ENCODE measurements at places on chromosomes 11 and 22.

DNA sequence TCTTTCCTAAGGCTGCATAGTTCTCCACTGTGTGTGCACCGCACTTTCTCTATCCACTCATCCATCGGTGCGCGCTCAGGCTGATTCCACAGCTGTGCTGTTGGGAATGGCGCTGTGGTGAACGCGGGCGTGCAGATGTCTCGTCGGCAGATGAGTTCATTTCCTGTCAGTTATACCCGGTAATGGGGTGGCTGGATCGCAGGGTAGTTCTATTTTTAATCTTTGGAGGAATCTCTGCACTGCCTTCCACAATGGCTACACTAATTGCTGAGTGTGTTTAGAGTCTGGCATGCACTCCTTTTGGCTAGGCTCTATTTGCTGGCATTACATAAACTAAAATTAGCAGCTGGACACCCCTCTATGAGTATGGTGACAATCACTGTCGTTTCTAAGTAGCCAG lies 27.9 kb upstream of the KRTAP5-7 start:
- no peak for DNase-seq

DNA sequence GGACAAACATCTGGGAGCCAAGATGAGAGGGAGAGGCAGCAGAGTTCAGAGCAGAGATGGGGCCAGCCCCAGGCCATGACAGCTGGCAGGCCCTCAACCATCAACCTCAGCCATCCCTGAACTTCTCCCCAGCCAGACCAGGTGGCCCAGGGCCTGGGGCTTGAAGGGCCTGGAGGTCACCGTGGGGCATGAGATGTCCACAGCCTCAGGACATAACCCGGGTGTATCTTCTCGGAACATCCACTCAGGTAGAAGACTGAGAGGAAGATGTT lies 12.4 kb upstream of the SLC39A13 start:
- no peak for DNase-seq

GRCh38 chr11:78039919-78040671 lies 17.0 kb upstream of the KCTD14 start:
- peak; percentile 79 for DNase-seq

GRCh38 chr22:17699696-17700340 lies 61.3 kb downstream of the BCL2L13 start:
- no peak for DNase-seq

- DNase-seq, result no peak
These were observed 22.2 kb downstream of the PDHX start for GRCh38 chr11:34938611-34939010.

DNA sequence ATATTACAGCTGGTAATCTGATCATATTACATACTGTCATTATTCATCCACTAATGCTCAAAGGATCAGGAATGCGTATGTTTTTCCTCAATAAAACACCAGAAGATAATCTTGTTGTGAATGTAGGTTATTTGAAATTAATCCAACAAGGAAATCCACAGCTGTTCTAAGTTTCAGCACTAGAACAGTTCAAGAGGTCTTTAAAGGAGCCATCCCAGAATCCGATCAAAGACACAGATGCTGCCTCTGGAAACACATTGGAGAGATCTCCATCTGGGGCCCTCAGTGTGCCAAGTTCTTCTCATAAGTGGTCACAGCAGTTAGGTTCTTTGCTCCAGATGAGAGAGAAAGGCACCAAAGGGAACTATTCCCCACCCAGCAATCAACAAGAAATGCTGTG lies 1955.1 kb upstream of the RAG2 start:
- no peak for DNase-seq

GRCh38 chr11:71281831-71282230 lies 29.5 kb upstream of the SHANK2 start:
- DNase-seq, result no peak

- no peak for DNase-seq
These were observed 670 bp downstream of the RASD2 start for GRCh38 chr22:35541254-35541748.

- no peak for DNase-seq
These were observed 7.0 kb downstream of the DNAJB13 start for GRCh38 chr11:73957654-73958361.

DNA sequence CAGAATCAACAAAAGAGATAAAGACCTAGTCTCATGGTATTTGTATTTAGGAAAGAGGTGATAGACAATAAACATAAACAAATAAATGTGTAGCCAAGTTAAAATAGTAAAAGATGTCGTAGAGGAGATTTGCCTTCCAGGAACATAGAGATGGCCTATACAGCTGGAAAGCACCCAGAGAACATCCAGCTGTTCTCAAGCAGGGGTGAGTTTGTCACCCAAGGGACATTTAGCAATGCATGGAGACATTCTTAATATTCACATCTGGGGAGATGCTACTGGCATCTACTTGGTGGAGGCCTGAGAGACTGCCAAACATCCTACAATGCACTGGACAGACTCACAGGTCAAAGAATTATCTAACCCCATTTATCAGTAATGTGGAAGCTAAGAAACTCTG lies 88.3 kb downstream of the C11orf87 start:
- DNase-seq, result no peak

DNA sequence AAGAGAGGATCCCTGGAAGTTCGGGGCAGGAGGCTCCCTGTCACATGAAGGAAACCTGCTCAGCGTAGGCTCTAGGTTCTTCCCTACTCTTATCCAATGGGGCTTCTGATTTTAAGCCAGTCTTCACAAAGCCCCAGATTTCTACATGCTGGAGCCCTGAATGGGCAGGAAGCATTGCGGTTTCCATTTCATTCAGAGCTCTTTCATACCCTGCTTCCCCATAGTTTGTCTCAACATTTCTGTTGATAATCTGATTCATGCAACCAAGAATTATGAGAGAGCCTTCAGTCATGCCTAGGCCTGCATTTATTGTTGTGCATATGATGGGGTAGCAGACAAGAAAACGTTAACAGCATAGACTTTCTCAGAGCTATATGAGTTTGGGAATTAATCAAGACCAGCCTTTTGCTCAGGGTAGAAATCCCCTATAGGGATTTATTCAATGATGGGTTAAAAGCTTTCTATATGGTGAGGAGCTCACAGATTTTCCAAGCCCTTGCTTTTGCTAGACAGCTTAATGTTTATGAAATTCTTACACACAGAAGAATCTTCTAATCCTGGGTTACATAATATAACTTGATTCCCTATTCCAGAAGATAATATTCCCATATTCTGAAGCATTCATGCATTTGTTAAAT lies 15.9 kb downstream of the OR51B4 start:
- no peak for DNase-seq

DNA sequence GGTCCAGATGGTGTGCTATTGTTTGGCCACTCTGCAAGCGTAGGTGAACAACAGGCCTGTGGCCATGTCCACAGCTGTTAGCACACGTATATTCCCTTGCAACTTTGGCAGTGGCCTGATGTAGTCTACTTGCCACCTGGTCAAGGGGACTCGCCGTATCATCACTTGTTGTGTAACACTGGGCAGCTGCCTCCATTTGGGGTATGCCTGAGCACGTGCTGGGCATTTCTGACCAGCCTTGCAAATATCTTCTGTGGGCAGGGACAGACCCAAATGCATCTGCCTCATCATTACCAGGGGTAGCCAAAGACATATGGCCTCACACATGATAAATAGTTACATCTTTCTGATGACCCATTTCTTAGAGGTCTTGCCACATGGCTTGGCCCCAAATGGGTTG lies 434.2 kb downstream of the DYNC2H1 start:
- DNase-seq, result no peak

DNA sequence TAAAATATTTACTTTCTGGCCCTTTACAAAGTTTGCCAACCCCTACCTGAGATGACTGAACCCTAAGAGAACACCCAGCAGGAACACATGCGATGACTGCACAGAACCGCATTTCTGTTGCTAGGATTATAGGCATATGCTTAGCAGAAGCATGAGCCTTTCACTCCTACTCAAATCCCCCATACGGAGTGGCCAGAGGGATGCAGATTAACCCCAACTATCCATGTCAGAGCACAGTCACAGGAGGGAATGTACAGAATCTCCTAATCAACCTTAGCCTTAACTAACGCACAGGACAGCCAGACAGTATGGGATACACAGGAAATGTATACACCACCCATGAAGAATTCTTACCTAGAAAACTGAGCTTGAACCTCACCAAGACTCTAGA lies 6.2 kb downstream of the HPS4 start:
- no peak for DNase-seq

GRCh38 chr11:124633355-124633754 lies 10.7 kb downstream of the TBRG1 start:
- DNase-seq, result no peak

DNA sequence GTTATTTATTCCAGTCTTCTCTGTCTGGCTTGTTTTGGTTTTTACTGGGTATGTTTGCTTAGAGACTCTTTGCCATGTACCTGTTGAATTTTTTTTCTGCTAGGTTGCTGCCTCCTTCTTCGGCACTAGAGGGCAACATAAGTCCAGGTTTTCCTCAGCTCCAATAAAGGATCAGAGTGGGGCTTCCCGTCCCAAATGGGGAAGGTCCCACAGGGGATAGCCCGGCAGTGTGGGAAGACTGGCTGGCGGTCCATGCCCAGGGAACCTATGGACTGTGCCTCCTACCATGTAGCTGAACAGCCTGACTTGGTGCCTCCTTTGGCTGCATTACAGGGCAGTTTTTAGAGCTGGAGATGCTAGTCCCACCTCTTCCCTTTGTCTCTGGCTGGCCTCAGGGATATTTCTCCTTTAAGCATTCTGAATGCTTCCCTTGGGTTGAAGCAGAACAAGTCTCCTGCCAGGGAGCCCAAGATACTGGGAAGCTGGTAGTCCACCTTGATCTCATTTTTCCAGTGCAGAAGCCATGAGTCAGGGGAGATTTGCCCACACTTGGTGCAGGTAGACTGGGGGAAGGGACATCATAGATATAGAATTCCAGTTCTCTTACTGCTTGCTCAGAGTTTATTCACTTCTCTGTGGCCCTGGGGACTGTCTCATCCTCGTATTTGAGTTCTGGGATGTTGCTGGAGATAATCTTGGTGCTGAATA lies 60.2 kb downstream of the BRD1 start:
- peak; percentile 18 for DNase-seq

DNA sequence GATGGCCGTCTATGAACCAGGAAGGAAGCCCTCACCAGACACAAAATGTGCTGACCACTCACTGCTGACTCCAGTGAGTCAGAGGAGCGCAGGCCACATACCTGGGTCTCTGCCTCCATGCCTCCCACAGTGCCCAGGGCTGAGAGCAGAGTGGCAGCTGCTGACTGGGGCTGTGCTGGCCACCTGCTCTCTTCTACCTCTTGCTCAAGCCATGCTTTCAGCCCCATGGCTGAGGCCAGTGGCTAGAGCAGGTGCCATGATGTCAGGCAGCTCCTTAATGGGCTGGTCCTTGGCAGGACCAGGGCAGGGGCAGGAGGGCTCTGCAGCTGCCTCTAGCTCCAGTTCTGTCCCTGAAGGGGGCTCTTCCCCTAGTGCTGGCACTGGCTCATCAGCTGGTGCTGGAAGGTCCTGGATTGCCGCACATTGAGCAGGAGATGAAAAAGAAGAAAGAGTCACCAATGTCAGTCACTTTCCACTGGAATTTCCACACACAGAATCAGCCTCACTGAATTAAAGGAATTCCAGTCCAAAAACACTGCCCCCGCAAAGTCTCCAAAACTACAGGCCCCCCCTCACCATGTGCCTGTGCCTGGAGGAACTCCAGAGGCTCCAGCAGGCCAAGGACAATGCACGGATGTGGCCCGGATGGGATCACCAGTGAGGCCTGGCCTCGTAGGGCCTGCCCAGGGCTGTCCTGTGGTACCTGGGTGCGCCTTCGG lies 86.4 kb downstream of the GGTLC2 start:
- no peak for DNase-seq

GRCh38 chr11:46338988-46339666 lies 8.1 kb upstream of the DGKZ start:
- DNase-seq, result no peak

- DNase-seq, result no peak
These were observed 246.6 kb upstream of the B3GAT1 start for GRCh38 chr11:134658481-134659225.
